ENCODE measurements at places on chromosomes 11 and 22.

DNA sequence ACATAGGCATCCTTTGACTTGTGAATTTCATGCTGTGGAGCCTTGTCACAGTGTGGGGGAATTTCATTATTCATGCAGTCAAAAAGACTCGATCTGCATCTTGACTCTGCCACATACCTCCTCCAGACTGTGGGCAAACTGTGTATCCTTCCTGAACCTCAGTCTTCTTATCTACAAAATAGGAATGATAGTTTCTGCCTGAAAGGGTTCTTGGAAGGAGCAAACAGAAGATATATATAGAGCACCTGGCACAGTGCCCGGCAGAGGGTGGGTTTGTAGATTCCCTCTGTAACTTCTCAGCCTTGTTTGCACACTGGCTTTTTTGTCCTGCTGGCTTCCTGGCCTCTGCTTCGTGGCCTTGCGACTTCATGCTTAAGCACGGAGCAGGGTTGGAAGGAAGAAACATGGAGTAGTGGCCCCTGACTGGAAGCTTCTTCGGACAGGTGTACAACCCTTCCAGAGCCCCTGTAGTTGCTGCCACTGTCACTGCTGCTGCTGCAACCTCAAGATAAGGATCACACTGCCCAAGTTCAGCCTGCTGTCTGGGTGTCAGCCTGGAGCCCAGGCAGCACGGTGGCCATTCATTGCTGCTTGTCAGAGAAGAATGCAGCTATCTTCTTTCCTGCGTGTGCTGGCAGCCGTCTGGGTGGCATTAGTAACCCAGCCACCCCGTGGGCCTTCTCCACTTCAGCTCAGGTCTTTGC lies 106.4 kb downstream of the MICAL2 start:
- DNase-seq: no peak

- DNase-seq: no peak
Observed at GRCh38 chr11:95751515-95751914, 38.1 kb downstream of the FAM76B start.

GRCh38 chr11:17734418-17734911 lies at the start of gene KCNC1:
TSS of gene KCNC1 (plus strand) at chr11:17734781. CDS start at chr11:17736003, 1,222 bp downstream.
- peak; percentile 77 for DNase-seq

GRCh38 chr11:96102664-96103078 lies 178.8 kb upstream of the MTMR2 start:
- DNase-seq: no peak

DNA sequence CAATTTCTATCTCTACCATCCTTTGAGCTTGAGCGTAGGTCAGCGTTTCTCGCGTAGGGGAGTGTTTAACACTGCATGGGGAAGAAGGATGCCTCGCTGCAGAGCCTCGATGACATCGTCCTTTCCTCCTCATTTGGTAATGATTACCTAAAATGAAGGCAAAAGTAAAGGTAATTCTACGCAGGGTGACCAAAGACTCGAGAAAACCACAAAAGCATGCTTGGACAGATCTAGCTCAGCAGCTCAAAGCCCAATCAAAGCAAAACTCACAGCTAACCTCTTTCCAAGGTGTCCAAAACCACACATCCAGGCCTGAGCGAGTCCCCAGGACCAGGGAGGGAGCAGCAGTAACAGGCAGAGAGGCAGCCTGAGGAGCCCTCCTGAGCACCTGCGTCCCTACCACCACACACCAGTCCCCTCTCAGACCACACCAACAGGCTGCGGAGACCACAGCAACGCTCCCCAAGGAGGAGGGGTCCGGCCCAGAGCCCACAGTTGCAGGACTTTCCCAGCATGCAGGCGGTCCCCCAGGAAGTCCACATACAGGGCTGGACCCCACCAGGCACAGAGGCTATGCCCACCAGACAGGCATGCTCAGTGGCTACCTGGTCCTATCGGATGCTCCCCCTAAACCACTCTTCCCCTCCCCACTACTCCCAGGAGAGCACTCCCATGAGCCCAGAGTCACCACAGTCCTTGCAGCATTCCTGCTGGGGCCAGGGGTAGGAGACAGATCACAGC lies 3.3 kb downstream of the BRD1 start:
- DNase-seq: no peak

DNA sequence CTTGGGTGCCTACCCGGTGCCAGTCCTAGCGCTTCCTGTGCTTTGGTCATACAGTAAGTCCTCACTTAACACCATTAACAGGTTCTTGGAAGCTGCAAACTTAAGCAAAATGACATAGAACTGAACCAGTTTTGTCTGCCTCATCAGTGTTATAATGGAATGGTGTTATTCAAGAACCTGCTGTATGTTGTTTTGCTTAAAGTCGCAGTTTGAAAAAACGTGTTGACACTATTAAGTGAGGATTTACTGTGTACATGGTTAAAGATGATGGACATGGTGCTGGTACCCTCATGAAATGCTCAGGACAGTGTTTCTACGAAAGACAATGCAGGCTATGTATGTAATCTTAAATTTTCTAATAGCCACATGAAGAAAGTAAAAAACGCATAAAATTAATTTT lies 41.3 kb downstream of the PPP6R3 start:
- DNase-seq: no peak

- DNase-seq: no peak
Observed at GRCh38 chr11:75349521-75350116, 1.8 kb downstream of the ARRB1 start.

GRCh38 chr11:25628030-25628429 lies 703.9 kb upstream of the ANO3 start:
- no peak for DNase-seq

Data from NCI-H1436 (cell line).